ENCODE measurements at places on chromosomes 1 and 21.
A peak's percentile ranks its signal among the peaks of the same experiment; 100 is the strongest.

GRCh38 chr1:64043288-64043687 lies 160.1 kb upstream of the UBE2U start:
- DNase-seq, result no peak

- no peak for DNase-seq
Measured at GRCh38 chr1:53316424-53316765, 11.5 kb downstream of the LRP8 start.

GRCh38 chr1:209800984-209801834 lies 4.7 kb downstream of the IRF6 start:
- DNase-seq, result no peak

- no peak for DNase-seq
Measured at GRCh38 chr1:200130552-200130951, 103.0 kb downstream of the NR5A2 start.

GRCh38 chr1:36797761-36798160 lies 236.6 kb downstream of the GRIK3 start:
- no peak for DNase-seq

DNA sequence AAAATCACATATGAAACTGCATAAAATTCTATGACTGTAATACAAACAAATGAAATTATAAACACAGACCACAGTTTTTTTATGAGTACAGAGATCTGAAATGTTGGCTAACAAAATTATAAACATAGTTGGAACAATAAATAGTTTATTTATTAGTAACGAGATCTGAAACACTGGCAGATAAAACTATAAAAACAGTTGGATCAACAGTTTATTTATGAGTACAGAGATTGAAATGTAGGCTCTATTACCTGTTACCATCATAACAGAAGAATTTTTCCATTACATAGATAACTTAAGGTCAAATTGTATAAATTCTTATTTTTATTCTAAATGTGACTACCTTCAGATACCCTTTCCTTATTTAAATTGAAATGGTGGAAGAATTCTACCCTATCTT lies 14.5 kb downstream of the EYA3 start:
- DNase-seq, result no peak

- peak; percentile 28 for DNase-seq
Measured at GRCh38 chr1:47532921-47533792, 95.3 kb downstream of the FOXD2 start.

- no peak for DNase-seq
Measured at GRCh38 chr1:161335796-161336195, 21.6 kb downstream of the SDHC start.

DNA sequence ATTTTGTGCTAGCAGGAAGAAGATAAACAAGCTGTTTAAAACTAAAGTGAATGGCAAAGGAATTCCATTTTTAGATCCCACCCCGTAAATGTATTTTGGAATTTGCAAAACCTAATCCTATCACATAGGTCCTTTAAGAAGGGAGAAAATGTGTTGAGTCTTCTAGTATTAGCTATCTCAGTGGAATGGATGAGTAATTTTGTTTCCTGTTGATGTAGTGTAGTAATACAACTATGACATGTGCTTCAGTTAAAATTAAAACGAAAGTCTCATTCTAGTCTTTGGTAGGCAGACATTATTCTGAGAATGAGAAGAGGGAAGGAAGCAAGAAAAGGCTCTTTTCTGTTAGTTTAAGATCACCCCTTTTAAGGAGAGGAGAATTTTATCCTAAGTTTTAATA lies 265.9 kb upstream of the C1orf105 start:
- peak; percentile 64 for DNase-seq

DNA sequence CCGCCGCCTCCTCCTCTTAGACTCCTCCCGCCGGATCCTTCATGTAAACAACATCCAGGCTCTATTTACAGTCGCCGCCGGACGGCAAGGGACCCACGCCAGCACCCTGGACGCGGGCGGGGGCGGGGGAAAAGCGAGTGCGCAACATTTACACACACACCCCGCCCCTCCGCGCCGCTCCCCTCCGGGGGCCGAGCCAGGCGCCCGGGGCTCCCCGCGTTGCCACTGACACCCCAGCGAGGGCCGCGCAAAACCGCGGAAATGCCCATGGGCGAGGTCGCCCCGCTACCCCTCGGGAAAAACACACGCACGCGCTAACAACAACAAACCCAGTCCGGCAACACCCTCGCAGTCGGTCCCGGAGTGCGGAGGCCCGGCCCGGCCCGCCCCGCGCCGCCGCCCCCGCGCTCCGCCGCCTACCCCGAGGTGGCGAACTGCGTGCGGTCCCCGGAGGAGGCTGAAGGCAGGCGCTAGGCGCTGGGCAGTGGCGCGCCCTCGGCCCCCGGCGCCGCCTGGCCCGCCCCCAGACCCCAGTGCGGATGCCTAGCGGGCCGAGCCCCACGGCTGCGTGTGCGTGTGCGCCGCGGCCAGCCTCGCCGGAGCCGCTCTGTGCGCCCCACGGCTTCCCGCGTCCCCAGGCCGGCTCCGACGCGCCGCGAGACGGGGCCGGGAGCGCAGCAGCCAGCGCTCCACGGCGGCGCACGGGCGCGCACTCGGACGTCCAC lies 81.1 kb upstream of the AK4 start:
- DNase-seq, result peak; percentile 33

GRCh38 chr1:42420911-42421585 lies 34.8 kb downstream of the ZMYND12 start:
- peak; percentile 67 for DNase-seq

GRCh38 chr1:44571712-44572571 lies 102.3 kb downstream of the TMEM53 start:
- peak; percentile 45 for DNase-seq

DNA sequence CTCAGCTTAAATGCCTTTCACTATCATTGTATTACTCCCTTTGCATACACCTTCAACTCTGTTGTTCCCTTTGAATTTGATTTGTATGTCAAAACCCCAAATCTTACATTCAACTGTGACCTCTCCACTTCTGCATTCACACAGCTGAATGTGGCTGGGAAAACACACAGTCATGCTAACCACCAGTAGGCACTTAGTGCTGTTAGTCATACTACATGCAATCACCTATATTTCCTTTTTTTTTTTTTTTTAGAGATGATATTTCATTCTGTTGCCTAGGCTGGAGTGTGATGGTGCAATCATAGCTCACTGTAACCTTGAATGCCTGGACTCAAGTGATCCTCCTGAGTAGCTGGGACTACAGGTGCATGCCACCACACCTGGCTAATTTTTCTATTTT lies 16.2 kb downstream of the BTBD8 start:
- DNase-seq, result no peak

DNA sequence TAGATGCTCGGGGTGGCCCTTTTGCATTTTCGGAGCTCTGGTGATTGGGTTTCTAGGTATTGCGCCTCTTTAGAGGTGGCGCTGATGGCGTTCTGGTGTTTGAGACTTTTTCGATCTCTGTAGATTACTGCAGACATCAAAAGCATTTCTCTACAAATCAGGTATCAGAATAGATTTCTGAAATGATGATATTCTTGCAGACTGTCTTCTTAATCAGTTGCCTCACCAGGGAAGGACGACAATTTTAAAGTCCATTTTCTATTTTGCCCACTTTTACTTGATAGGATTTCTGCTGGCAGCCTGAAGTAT lies 65.2 kb upstream of the VAMP3 start:
- no peak for DNase-seq

DNA sequence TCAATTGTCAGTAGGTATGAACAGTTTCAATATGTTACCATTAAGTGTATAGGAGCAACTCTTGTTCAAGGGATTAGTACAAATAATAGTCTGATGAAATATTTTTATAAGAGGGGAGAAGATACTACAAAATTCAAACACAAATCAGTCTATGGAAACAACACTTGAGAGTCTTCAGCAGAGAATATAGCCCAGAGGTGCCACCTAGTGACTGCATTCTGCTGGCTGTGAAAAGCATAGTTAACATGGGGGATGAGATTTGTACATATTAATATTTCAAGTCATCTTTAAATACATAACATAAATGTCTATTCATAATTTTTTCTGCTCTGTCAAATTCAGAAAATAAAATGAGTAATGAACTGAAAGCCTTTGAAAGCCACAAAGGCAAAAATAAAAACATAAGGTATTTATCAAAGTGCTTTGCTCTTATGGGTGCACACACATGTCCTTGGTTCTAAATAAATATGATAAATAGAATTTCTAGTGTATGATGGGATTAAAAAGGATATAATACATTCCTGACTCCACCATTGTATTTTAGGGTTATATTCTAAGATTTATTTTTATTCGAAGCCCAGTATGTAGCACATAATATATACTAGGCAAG lies 440.9 kb upstream of the ZRANB2 start:
- peak; percentile 20 for DNase-seq

DNA sequence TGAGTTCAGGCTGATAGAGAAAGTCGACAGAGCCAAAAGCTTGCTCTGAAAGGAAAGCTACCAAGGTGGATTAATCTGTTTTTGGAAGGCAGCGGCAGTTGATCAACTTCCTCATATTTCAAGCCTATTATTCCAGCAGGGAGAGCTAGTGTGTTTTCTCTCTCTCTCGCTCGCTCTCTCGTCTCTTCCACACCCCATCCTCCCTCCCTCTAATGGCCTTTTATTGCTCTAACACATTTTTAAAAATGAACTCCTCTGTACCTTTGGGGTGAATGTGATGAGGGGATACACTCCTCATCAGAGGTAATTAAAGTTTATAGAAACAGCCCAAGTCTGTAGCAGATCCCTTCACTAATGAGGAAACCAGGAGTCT lies 126.4 kb downstream of the CLIC6 start:
- DNase-seq, result no peak
